ENCODE measurements at places on chromosomes 3 and 15.

GRCh38 chr3:45775571-45776300 is 20.6 kb downstream of the SLC6A20 start:
- DNase-seq, result no peak

GRCh38 chr3:53773021-53773436 is 73.2 kb downstream of the CHDH start:
- no peak for DNase-seq

DNA sequence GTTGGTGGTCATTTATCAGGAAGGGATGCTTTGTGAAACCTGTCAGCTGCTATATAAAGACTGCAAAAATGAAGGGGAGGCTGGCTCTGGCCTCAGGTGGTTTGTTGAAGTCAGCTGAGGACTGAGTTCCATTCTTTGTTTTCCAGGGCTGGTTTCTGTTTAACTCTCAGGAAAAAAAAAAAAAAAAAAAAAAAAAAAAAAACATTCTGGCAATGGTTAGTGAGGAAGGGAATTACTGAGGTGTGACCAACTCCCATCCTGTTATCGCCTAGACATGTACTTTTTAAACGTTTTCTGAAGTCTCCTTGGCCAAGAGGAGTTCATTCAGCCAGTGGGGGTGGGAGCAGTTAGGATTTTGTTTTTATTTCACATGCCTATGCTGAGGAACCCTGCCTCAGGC is 316.3 kb downstream of the OXSM start:
- DNase-seq, result no peak

- DNase-seq, result no peak
Measured at GRCh38 chr3:70726096-70726938, 413.9 kb upstream of the MDFIC2 start.

- DNase-seq, result no peak
Measured at GRCh38 chr3:142815803-142816202, 73.1 kb downstream of the PCOLCE2 start.

DNA sequence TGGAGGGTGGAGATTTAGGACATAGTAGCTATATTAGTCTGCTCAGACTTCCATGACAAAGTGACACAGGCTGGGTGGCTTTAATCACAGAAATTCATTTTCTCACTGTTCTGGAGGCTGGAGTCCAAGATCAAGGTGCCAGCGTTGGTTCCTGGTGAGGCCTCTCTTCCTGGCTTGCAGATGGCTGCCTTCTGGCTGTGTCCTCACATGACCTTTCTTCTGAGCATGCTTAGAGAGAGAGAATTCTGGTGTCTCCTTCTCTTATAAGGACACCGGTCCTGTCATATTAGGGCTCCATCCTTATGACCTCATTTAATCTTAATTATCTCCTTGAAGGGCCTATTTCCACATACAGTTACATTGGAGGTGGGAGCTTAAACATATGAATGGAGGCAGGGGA is 14.9 kb upstream of the SHC4 start:
- no peak for DNase-seq

- DNase-seq, result no peak
Measured at GRCh38 chr15:37218351-37218916, 118.1 kb upstream of the MEIS2 start.

- DNase-seq, result no peak
Measured at GRCh38 chr15:48559285-48559684, 86.2 kb downstream of the FBN1 start.

DNA sequence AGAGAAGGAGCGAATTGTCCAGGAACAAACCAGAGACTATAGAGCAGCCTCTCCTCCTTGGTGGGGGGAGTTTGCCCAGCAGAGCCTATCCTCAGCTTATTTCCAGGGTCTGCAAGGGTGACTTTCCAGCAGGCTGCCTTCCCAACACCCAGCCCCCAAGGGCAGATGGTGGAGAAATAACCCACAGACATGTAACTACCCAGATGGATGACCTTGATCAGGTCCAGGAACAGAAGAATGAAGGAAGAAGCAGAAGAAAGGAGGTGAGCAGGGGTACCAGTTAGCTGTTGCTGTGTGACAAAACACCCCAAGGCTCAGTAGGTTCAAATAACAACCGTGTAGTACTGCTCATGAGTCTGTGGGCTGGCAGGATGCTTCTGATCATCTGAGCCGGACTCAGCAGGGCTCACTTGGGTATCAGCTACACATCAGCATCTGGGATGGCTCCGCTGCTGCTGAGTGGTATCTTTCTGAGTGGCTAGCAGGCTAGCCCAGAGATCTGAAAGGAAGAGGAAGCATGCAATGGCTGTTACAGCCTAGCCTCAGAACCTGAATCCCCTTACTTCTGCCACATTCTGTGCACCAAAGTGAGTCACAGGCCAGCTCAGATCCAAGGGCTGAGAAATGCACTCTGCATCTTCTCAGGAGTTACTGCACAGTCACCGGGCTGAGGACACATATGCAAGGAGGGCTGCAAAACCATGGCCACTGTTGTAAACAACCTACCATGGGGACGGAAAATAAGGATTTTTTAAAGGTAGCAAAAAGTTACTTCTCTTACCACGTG is 22.2 kb upstream of the TXNRD3 start:
- DNase-seq, result no peak

DNA sequence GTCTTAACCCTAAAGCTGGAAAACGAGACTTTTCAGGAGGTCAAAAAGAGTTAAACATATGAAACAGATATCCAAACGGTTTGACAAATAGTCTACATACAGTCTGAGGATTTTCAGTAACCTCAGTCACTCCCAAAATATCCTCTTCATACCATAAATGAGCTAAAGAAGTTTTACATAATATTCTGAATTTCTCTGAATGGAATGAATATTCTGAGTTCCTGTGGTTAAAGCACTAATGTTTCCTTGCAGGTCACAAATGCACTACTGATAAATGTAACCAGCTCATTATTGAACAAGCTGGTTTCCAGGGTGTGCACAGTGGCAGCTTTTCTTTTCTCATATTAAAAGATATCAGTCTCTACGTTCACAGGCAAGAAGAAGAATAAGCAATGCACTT is 137.4 kb upstream of the POU1F1 start:
- DNase-seq, result no peak

GRCh38 chr15:98080791-98081190 is 120.3 kb downstream of the ARRDC4 start:
- no peak for DNase-seq

GRCh38 chr3:48415251-48415953 is 14.5 kb downstream of the PLXNB1 start:
- no peak for DNase-seq

DNA sequence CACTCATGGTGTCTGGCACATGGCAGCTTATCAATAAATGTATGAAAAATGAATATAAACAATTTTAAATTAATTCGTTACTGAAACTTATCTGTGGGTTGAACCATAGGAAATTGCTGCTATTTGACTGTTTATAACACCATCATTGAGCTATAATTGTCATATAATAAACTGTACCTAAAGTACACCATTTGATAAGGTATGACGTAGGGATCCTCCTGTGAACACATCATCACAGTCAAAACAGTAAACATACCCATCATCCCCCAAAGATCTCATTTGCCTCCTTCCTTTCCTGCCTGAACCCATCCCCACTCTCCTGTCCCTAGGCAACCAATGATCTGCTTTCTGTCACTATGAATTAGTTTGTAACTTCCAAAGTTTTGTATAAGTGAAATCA is 151.0 kb upstream of the SLC2A2 start:
- no peak for DNase-seq

- DNase-seq, result no peak
Measured at GRCh38 chr15:57403566-57404325, 27.4 kb downstream of the CGNL1 start.

DNA sequence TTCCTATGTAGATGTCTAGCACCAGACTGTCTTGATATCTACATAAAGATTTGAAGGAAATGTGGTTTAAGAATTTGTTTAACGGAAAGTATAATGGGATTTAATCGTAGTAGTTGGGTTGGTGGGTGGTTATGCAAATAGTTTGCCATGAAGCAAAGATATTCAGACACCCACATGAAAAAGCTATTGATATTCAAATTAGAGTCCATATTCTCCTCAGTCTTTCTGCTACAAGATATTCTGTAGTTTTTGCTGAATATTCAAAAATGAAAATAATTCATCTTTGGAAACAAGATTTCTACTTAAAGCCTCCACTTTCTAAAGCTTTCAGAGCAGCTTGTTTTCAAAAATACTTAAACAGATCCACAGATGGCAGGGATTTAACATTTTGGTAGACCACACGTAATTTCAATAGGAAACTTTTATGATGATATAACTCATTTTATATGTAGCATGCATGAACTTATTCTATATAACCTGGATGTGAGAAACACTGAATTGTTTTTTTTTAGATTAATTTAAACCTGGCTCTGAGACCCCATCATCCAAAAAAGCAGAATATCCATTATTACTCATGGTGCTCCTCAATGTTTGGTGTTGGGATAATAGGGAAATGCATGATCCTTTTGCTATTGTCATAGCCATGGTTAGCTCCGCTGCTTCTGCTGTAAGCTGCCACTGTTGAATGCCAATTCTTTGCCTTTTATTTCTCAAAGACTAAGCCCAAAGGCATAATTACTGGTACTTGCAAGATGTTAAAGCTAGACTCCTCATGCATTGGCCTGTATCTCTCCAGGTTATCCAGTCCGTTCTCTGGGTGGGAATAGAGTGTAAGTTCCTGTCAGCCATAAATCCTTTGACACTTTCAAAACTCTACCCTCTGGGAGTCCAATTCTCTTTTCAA is 98.0 kb downstream of the GMNC start:
- no peak for DNase-seq

DNA sequence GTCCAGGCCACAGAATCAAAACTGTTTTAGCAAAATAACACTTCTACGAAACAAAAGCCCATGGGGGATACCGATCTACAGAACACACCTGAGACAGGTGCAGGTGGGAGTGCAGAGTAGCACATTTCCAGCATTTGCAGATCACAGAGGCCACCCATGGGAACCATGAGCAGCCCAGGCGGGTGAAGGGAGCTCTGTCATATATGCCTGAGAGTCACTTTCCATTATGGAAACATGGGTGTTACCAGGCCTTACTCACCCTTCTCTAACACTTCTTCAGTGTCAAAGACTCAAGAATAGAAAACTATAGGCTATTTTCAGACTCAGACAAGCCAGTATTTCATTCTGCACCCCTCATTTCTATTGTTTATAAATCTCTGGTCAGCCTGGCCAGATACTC is 3.5 kb downstream of the PLA1A start:
- DNase-seq, result no peak

GRCh38 chr15:100002787-100003536 is 269.7 kb upstream of the LYSMD4 start:
- DNase-seq, result no peak

DNA sequence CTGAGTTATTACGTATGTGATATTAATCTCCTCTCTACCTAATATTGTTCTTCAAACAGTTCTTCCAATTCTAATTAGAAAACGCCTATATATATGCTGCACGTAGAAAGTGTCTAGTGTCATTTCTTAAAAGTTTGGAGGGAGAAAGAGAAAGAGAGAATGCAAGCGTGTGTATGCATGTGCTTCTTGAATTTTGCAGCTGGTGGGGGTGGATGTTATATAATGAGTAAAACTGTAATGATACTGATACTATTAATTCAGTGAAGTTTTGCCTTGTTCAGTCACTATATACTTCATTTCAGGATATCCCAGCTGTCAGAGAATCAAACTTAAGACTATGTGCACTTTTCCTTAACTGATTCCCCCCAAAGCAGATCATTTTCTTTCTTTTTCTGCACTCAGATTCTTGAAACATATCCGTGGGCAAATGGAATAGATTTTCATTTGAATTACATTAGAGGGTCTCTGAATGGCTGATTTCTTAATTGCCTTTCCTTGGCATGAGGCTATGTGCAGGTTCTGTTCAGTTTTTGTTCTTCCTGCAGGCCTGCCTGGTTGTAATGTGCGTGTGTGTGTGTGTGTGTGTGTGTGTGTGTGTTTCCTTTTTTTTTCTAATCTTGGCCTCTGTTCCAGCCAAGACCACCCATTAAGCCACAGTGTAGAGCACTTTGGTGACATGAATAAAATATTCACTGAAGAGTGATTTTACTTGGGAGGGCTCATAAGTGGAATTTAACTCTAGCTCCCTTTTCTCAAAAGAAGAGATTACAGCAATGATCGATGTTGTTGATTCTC is 617.5 kb downstream of the RBMS3 start:
- no peak for DNase-seq

GRCh38 chr3:42544492-42545283 is 37.1 kb downstream of the SEC22C start:
- no peak for DNase-seq

- no peak for DNase-seq
Measured at GRCh38 chr15:64894395-64895056, 17.2 kb upstream of the ANKDD1A start.

GRCh38 chr3:59127071-59127470 is 77.2 kb upstream of the CFAP20DC start:
- no peak for DNase-seq

DNA sequence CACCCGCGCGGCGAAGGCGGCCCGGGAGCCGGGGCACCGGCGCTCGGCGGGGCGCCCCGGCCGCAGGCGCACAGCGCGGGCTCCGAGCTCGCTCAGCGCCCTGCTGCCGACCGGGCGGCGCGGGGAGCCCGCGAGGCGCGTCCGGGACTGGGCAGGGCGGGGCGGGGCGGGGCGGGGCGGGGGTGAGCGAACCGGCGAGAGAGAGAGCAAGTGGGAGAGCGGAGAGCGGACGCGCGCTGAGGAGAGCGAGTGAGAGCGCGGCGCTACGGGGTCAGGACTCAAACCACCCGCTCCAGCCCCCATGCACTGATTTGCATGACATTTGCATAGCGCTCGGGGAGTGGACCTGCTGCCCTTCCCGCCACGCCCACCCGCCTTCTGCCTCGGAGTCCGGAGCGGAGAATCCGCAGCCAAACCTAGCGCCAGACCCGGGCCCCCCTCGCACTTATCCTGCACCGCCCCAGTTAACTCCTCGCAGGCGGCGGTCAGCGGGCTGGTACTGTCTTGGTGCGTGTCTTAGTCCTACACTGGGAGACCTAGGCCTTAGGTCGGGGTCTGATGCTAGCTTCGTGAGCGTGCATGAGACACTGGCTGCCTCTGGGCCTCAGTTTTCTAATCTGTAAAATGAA is at the start of gene MYLK:
MYLK (minus strand) TSS at position 130 of the 629 bp plus-strand sequence. CDS start 90,491 bp downstream, outside the sequence.
- DNase-seq, result peak; percentile 16

DNA sequence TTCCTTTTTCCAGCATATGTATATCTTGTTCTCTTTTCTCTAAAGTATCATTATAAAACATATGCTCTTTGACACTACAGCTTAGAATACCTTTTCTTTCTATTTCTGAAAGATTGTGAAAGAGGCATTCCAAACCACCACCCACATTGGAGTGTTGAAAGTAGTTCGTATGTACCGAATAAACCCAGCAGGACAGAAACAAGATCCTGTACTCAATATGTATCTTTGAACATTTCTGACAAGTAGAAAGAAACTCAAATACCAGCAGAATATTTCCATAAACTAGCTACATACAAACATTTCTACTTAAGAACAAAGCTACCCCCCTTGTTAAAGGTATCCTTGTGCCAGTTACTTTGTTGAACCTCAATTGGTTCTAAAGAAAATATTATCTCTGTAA is 415.3 kb upstream of the ALCAM start:
- DNase-seq, result no peak

GRCh38 chr3:10506696-10507095 is 1.3 kb upstream of the ATP2B2 start:
- no peak for DNase-seq

Measured in activated CD8-positive, alpha-beta memory T cell treated with anti-CD3 and anti-CD28 coated beads for 48 hours (primary cell).